ENCODE measurements at places on chromosomes 11 and 22. TPM values are rescaled to one million over a fixed set of nuclear protein-coding genes. Genes with fewer than 3 reads are reported as not detected.

ABCG4 gene
- not detected for total RNA-seq

GRCh38 chr11:126830216-126830806 is 170.3 kb downstream of the KIRREL3 start:
- no peak for DNase-seq

GRCh38 chr22:33883561-33883960 is 36.7 kb downstream of the LARGE1 start:
- DNase-seq, result no peak

GRCh38 chr11:133832096-133832990 is 13.0 kb downstream of the SPATA19 start:
- no peak for DNase-seq

DNA sequence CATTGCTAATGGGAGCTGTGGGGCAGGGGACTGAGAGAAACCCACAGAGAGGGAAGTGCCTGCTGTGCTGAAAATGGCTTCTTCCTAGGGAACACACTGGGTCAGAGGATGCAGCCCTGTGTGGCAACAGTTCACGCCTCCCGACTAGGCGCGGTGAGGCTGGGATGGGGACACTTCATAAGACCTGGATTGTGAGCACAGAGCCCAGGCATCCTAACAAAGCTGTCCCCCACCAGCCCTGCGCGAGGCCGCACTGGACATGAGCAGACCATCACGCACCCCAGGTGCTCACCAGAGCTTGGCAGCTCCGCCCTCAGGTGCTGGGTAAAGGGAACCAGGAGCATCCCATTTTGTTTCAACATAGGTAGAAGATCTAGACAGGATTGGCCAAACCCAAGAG is 1.8 kb upstream of the KRTAP5-4 start:
- no peak for DNase-seq

Measured in transverse colon (tissue), 4 donors.